ENCODE measurements at places on chromosomes 6 and 20.

- no peak for DNase-seq
These were observed 106.3 kb downstream of the PERP start for GRCh38 chr6:138000941-138001340.

DNA sequence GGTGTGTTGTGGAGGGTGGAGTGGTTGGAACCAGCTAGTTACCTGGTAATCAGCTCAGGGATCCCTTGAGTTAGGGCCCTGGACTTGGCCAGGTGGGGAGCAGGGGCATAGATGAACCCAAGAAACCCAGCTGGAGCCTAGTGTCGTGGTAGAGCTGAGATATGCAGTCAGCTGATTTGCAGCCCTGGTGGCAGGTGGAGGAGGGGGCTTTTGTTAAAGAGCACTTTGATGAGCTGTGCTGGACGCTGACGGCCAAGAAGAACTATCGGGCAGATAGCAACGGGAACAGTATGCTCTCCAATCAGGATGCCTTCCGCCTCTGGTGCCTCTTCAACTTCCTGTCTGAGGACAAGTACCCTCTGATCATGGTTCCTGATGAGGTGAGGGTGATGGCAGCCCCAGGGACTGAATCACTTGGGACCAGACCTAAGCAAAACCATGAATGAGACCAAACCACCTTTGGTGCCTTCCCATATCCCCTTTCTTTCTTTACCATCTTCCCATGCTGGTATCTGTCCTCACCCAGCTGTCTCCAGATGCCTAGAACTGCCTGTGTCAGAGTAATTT, 12.7 kb downstream of the DEF6 start:
- DNase-seq = no peak

DNA sequence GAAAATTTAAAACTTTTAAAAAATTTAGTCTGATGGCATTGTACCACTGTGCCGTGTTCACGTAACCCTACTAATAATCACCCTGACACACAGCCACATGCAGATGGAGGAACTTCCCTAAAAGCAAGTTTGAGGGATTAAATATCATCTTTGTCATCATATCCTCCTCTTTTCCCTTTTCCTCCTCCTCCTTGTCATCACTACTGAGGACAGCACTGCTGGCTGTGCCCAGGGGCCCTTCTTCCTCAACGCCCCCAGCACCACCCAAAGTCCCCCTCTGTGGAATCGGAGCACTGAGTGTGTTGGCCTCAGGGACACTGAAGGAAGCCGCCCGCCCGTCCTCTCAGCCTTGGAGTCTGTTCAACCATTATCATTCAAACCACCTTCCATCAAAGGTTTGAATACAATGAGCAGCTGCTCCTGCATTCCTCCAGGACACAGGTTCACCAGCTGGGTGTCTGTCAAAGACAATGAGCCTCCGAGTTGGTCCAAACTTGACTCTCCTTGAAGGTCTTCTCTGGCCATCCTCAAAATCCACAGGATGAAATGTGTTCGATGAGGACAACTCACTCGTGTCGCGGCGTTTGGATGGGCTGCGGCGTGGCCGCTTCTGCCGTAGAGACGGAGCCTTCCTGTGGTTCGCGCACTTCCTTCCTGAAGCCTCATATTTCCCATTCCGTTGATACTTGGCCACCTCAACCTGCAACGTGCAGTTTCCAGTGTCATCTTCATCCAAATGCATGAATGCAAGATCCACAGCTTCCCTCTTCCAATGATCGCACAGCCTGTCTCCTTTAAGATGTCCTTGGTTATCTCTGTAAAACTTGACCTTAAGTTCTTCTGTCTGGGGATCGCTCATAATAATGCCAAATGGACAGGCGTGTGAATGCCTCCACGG, 23.3 kb downstream of the NQO2 start:
- DNase-seq = no peak

- DNase-seq = no peak
These were observed 38.1 kb upstream of the BMP5 start for GRCh38 chr6:55913228-55914195.

GRCh38 chr6:137102050-137102848, 57.5 kb upstream of the IL20RA start:
- DNase-seq = no peak
